Urothelium cell line (cell line): ENCODE measurements at places on chromosomes 2 and 18.
A peak's percentile ranks its signal among the peaks of the same experiment; 100 is the strongest.

DNA sequence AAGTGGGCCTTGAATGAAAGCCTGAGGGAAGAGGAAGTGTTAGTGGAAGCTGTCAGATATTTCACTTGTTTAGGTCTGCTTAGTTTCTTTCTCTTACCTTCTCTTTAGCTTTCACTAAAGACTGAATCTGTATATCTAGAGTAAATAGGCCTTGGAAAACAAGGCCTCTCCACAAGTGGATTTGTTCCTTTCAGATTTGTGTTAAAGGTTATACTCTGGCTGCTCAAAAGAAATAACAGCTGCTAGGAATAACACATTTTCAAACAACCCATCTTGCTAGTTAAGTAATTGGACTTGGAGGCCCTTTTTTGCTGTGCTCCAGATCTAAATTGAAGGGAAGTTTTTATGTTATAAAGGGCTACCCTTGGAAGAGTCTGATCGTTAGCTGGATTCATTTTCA, 236.3 kb downstream of the KIAA1328 start:
- no peak for DNase-seq

DNA sequence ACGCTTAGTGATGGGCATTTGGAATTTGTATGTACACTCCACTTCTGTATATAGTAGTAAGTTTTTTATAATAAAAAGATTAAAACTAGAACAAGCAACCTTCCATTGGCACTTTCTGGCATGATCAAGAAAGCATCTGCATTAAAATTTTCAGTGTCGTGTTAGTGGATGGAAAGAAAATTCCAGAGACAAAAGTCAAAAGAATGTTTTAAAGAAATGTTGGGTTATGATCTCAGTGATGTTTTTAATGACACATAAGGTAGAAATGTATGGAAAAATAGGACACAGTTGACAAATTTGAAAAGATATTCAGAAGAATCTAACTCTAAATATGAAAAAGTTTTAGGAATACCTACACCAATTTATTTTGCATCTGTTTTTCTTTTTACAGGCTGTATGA, 126.1 kb upstream of the FAM117B start:
- no peak for DNase-seq

DNA sequence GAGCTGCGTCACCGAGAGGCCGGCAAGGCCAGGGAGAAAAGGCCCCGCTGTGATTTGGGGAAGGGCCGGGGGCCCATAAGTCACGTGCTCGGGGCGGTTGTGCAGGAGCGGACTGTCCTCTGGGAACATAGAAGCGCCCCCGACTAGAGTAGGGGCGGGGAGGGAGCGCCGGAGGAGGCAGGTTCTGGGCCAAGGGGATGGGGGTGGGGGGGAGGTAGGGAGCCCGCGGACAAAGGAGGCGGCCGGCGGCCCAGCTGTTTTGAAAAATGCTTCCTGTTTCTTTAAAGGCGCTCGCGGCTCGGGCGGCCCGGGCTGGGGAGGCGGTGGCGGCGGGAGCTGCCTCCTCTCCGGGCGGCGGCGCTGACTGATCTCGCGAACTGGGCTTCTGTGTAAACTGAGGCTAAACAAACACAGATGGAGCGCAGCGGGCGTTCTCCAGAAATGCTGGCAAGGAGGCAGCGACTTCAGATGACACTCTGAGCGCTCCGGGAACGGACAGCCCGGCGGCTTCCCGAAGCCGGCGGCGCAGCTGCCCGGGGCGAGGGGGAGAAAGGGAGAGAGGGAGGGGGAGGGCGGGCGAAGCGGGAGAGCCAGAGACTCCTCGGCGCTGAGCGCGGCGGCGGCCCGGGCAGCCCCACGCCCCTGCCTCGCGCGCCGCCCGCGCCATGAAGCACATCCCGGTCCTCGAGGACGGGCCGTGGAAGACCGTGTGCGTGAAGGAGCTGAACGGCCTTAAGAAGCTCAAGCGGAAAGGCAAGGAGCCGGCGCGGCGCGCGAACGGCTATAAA, at the start of gene ATOH8:
TSS of gene ATOH8 (plus strand) at position 467 of the 788 bp plus-strand sequence. CDS start at position 666, 199 bp downstream.
- DNase-seq, result no peak

GRCh38 chr18:6236258-6236657, 178.5 kb downstream of the L3MBTL4 start:
- DNase-seq, result no peak

DNA sequence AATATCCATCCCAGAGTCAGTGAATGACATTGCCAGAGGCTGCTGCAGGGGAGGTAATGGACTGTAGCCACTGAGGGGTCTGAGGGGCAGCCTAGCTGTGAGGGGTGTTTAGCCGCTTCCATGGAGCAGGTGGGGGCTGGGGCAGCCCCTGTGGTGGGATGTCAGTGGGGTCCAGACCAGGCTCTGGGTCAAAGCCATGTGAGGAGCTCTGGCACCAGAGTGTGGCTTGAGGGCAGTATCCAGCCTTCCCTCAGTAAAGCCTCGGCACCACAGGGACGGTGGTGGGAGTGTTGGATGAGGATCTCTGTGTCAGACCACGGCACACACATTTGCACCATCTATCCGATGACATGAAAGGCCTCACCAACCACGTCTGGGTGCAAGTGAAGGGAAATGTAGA, 85.0 kb downstream of the INHBB start:
- no peak for DNase-seq

- DNase-seq, result peak; percentile 32
Observed at GRCh38 chr2:153163055-153163454, 315.5 kb downstream of the RPRM start.

GRCh38 chr2:64838817-64839216, 150.4 kb upstream of the SLC1A4 start:
- peak; percentile 94 for DNase-seq

- DNase-seq, result peak; percentile 84
Observed at GRCh38 chr2:199471443-199472057, 13.8 kb upstream of the SATB2 start.

DNA sequence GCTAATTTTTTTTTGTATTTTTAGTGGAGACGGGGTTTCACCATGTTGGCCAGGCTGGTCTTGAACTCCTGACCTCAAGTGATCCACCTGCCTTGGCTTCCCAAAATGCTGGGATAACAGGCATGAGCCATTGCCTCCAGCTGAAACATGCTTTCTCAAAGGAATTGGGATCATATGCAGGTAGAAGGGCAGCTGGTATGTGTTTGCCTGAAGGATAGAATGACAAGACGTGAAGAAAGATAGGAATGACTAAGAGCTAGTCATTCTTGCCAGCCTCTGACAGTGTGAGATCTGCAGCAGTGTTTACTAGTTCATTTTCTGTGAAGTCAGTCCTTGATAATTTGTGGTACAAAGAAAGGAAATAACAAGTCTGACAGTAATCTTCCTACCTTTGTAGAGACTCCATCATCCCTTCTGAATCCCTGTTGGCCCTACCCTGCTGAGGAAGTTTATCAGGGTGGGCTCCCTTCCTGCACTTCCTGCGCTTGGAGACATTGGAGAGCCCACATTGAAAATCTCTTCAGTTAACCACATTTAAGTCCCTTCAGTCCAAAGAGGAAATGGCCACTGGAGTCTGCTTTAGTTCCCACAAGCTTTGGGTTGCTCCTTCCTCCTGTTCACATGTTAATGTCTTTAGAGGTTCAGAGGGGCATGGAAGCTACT, 14.7 kb downstream of the CFLAR start:
- no peak for DNase-seq
